ENCODE measurements at places on chromosomes 16 and 17.

DNA sequence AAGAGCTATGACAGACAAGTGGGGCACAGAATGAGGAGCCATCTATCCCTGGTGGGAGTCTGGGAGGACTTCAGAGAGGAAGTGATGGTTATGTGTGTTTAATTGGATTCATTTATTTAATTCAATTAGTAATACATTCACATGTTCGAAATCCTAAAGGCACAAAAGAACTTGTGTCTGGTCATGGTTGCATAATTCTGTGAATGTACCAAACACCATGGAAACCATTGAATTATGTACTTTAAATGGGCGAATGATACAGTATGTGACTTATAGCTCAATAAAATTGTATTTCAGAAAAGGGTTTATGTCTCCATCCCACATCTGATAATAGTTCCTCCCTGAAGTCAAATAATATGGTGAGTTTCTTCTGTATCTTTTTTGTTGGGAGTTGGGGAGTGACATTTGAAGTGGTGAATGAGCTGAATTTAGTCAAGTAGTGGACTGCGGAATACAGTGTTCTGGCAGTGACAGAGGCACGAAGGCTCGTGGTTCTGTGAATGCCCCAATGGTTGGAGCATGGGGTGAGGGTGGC is 19.8 kb upstream of the G6PC1 start:
- DNase-seq = no peak

- DNase-seq = no peak
Measured at GRCh38 chr17:61489719-61490490, 37.7 kb downstream of the TBX4 start.

DNA sequence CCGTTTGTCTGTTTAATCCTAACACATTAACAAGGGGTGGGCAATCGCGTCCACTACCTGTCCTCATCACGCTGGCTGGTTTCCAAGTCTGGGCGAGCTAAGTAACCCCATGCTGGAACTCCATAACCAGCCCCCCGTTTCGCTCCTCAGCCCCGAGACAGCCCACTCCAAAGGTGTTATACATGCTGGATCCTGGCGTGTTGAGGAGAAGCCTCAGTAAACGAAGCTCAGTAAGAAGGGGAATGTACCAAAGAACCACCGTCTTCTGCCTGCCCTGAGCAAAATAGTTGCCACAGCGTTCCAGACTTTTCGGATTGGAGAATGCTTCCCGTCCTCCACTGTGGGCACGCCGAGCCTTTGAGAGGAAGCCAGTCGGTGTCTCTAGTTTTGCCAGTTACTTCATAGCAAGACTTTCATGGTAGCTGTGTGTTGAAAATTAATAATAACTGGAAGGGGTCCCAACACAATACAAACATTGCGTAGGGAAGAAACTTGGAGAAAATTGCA is 16.1 kb upstream of the C17orf78 start:
- no peak for DNase-seq

GRCh38 chr17:46147296-46147695 is 45.9 kb downstream of the KANSL1 start:
- DNase-seq = no peak

DNA sequence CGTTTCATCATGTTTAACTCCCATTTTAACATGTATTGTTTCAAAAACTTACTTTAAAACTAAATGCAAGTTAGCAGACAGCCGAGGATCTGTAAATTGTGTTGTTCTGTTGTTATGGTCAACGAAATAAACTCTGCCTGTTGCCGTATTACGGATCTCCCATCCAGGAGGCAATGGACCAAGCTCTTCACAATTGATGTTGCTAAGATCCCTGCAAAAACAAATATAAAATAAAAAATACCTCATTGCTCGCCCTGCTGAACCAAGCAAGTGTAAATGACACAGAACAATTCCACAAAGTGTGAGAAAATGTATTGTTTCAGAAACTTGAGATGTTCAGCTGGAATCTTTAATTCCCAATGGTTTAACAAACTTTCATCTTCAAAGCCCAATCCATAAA is 65.0 kb downstream of the CEP95 start:
- DNase-seq = no peak

GRCh38 chr17:38363016-38363415 is 11.4 kb downstream of the SOCS7 start:
- DNase-seq = no peak

GRCh38 chr17:44568945-44569858 is 11.9 kb downstream of the FZD2 start:
- no peak for DNase-seq

DNA sequence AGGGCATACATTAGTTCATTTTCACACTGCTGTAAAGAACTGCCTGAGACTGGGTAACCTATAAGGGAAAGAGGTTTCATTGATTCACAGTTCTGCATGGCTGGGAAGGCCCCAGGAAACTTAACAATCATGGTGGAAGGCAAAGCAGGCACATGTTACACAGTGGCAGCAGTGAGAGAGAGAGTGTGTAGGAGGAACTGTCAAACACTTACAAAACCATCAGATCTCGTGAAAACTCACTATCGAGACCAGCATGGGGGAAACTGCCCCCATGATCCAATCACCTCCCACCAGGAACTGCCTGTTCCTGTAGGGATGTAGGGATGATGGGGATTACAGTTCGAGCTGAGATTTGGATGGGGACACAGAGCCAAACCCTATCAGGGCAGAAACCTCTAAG is 17.2 kb downstream of the NUBP1 start:
- no peak for DNase-seq

DNA sequence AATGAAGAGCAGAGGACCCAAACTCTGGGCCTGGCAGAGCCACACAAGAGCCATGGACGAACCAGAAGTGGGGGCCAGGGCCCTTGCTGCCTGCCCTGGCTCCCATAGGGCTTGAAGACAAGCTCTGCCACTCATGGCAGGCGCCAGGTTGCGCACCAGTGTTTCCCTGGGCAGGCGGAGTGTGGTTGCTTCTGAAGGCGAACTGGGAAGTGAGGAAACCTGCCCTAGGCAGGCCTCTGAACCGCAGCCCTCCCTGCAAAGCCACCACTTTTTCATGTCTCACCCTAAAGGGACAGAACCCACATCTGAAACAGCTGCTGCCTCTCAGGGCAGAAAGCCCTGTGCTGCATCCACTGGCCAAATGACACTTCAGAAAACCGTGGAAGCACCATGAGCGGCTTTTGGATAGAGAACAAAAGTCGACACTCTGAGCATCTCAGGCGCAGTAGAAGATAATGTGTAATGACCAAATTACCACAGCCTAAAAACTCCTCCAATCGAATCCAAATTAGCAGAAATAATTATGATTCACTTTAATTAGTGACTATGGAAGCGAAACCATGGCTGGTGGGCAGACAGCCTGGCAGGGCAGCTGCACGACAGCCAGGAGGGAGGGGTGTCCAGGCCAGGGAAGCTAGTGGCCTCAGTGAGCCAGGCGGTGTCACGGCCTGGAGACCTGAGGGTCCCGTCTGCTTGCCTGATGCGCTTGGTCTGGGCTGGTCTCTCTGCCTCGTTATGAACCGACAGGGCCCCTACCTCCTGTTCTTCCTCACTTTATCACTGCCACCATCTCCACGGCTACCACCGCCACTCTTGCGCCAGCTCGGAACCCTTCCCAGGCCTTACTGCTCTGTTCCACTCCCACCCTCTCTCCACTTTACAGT is 59.1 kb downstream of the PRMT7 start:
- no peak for DNase-seq

DNA sequence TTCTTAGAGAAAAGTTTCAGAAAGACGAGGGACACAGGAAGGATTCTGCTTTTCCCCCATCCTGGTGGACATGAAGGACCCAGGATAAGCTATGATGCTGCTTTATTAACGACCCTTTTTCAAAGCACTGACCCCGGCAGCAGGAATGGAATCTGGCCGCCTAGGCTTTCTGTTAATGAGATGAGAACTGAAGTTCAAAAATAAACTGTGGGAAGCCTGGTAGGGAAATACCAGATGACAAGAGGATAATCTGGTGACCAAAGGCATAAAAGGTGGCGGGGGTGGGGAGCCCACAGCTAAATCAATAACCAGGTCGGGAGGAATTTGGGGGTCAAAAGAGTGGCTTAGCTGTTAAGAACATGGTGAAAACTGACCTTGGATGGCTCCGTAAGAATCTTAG is 171.0 kb downstream of the XYLT1 start:
- no peak for DNase-seq

GRCh38 chr17:21152731-21153130 is 26.0 kb downstream of the DHRS7B start:
- DNase-seq = no peak

GRCh38 chr16:21685034-21685455 is 21.3 kb downstream of the OTOA start:
- no peak for DNase-seq

DNA sequence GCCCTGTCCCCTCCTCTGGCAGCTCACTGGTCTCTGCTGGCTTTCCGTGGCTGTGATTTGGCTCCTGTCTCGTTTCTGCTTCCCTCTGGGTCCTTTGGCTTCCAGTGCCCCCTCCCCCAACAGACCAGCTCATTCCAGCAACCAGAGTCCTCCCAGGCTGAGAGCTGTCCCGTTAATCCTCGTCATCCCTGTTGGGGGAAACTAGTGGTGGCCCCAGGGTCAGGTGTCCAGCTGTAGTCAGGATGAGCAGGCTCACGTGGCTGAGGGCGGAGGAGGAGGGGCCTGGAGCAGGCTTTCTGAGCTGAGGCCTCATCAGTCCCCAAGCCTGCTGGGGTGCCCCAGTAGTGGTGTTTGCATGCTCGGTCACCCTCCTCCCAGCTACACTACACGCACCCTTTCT is 10.7 kb upstream of the CBX4 start:
- no peak for DNase-seq

DNA sequence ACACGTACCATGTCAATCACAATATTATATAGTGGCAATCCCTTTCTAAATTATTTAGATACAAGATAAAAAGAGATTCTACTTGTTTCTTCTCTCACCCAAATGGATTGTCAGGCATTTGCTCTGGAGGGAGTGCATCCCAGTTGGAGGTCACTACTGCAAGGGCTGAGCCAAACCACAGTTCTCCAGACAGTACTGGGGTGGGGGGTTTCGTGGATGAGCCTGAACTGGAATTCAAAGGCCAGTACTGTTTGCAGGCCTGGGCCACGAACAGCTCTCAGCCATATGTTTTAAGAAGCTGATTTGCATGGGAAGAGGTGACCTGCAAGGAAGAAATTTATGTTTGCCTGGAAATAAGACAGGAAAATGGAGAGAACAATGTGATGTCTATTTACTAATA is 314.9 kb downstream of the PMP22 start:
- DNase-seq = no peak

DNA sequence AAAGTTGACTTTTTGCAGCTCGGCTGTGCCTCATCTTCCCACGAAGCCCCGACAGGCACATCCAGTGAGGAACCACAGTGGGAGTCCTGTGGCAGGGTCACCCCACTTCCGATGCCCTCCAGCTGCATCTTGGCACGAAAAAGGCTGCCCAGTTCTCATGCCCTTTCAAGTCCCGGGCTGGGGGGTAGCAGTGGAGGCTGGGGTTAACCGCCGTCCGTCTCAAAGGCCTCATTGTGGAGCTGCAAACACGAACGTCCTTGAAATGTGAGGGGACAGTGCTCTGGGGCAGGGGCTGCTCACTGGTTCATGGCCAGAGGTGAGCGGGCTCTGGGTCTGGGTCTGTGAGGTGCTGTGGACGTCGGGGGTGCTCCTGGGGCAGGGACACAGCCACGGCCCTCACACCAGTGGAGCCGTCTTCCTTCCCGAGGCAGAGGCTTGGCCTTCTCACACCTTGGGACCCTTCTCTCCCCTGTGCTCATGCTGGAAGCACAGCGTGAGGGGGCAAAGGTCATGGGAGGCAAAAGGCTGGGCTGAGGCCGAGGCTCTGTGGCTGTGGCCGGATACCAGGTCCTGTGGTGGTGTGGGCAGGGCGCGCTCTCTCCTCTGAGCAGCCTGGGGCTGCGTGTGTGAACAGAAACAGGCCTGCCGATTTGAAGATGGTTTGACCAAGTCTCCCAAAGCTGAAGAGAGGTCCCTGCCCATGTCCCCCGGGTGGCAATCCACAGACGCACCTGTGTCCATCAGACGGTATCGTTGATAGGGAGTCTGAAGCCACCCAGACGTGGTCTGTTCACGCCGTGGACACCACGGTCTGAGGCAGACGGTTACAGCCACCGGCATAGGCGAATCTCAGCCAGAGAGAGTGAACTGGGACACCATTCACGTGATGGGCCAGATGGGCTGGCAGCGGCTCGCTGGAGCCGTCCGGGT is 3.1 kb upstream of the MC1R start:
- DNase-seq = no peak

DNA sequence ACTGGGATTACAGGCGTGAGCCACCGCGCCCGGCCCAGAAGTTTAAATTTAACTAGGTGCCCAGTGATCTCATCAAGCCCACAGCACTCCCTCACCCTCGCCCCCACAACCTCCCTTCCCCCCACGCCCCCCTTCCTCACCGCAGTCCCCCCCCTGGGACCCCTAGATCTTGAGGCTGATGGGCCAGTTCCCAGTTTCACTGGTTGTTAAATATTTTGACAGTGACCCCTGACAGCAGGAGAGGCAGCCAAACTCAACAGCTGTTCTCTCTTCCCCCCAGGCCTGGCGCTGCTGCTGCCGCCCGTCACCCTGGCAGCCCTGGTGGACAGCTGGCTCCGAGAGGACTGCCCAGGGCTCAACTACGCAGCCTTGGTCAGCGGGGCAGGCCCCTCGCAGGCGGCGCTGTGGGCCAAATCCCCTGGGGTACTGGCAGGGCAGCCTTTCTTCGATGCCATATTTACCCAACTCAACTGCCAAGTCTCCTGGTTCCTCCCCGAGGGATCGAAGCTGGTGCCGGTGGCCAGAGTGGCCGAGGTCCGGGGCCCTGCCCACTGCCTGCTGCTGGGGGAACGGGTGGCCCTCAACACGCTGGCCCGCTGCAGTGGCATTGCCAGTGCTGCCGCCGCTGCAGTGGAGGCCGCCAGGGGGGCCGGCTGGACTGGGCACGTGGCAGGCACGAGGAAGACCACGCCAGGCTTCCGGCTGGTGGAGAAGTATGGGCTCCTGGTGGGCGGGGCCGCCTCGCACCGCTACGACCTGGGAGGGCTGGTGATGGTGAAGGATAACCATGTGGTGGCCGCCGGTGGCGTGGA is 15.6 kb downstream of the QPRT start:
- no peak for DNase-seq

DNA sequence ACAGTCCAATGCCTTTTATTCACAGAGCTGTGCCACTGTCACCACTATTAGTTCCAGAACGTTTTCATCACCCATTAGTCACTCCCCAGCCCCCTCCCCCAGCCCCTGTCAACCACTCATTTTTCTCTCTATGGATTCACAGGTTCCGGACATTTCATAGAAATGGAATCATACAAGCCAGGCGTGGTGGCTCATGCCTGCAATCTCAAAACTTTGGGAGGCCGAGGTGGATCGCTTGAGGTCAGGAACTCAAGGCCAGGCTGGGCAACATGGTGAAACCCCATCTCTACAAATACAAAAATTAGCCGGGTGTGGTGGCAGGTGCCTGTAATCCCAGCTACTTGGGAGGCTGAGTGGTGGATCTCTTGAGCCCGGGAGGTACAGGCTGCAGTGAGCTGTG is 759 bp upstream of the PAM16 start:
- DNase-seq = no peak
